ENCODE measurements at places on chromosomes 16 and 17. TPM values are rescaled to one million over a fixed set of nuclear protein-coding genes. Genes with fewer than 3 reads are reported as not detected.

Gene CTRB2
- total RNA-seq = not detected

Gene ADAD2
- not detected for total RNA-seq

Gene CCL17
- not detected for total RNA-seq

Gene C16orf89
- total RNA-seq = 0.80 TPM

Gene PRCD
- total RNA-seq = 14.2 TPM

Gene SDK2
- total RNA-seq = 3.1 TPM

Gene OTOA
- not detected for total RNA-seq

Gene TBC1D3G
- total RNA-seq = not detected

Gene PRPSAP2
- 22.0 TPM for total RNA-seq

Gene HIGD1B
- total RNA-seq = not detected

Gene VMO1
- total RNA-seq = not detected

Gene DNAH17
- 0.08 TPM for total RNA-seq

Gene C16orf96
- total RNA-seq = not detected

Gene IKZF3
- total RNA-seq = not detected

Gene RND2
- total RNA-seq = 0.65 TPM

Gene CLEC19A
- not detected for total RNA-seq

Gene TGFB1I1
- 132 TPM for total RNA-seq

Gene FA2H
- not detected for total RNA-seq

Gene KCNH6
- not detected for total RNA-seq

Gene COG1
- total RNA-seq = 14.5 TPM

Gene CHST5
- not detected for total RNA-seq

Gene PPP1R27
- not detected for total RNA-seq

Gene CMTM2
- total RNA-seq = not detected

Gene ANKRD40CL
- not detected for total RNA-seq

Gene FAHD1
- 22.0 TPM for total RNA-seq

Gene CCL7
- 2.4 TPM for total RNA-seq

All from epithelial cell of alveolus of lung (primary cell).